NCI-H226 (cell line): ENCODE measurements at places on chromosomes 7 and 10.
A peak's percentile ranks its signal among the peaks of the same experiment; 100 is the strongest.

DNA sequence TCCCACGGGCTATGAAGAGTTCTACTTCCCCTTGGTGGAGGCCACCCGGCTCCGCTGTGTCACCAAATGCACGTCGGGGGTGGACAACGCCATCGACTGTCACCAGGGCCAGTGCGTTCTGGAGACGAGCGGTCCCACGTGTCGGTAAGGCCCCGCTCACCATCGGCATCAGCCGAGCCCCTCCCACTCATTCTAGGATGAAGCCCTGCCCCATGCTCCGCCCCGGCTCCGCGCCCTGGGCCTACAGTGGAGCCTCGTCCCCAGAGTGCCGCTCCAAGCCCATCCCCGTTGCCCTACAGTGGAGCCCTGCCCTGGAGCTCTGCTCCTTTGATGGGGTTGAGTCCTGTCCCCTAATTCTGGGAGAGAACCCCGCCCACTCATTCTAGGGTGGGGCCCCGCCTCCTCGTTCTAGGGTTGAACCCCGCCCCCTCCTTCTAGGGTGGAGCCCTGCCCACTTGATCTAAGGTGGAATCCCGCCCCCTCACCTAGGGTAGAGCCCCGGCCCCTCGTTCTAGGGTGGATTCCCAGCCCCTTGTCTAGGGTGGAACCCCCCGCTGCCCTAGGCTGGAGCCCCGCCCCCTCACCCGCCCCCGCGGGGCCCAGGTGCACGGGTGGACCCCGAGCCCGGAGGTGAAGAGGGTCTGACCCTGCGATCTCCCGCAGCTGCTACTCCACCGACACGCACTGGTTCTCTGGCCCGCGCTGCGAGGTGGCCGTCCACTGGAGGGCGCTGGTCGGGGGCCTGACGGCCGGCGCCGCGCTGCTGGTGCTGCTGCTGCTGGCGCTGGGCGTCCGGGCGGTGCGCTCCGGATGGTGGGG lies 3.4 kb upstream of the MUC12 start:
- DNase-seq, result peak; percentile 84

- peak; percentile 53 for DNase-seq
Measured at GRCh38 chr7:121286742-121287734, 41.8 kb upstream of the WNT16 start.

- no peak for DNase-seq
Measured at GRCh38 chr10:24176658-24177057, 32.3 kb upstream of the KIAA1217 start.

DNA sequence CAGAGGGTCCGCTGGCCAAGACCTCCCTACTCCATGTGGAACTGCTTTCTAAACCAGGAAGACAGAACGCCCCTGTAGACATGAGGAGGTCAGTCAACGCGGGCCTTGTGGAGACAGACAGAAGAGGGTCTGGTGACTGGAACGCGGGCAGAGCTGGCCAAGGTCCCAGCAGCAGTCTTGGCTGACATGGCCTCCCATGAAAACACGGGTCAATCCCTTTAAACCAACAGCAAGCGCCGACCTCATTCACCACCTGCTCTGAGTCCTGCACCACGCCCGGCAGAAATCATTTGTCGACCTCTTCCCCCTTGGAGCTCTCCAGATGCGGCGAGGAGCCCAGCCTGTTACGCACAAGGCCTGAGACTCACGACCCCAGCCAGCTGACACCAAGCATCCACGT lies 78.5 kb downstream of the ZRANB1 start:
- DNase-seq, result no peak

GRCh38 chr10:110772454-110773025 lies 99.2 kb upstream of the PDCD4 start:
- no peak for DNase-seq

DNA sequence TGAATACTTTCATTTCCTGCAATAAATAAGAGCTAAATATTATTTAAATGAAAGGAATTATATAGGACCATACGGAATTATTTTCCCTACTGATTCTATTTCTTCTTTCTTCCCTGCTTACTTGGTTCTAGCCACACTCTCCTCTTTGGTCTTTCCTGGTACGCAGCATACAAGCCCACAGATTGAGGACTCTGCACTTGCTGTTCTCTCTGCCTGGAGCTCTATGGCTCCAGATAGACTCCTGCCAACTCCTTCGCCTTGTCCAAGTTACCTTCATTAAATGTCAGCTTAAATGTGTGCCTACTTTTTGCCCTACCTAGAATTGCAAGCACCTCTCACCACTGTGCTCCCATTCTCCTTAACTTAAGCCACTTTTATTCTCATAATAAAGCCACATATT lies 203.4 kb downstream of the MDFIC start:
- DNase-seq, result no peak

GRCh38 chr10:4653160-4653559 lies 172.8 kb upstream of the AKR1E2 start:
- no peak for DNase-seq

DNA sequence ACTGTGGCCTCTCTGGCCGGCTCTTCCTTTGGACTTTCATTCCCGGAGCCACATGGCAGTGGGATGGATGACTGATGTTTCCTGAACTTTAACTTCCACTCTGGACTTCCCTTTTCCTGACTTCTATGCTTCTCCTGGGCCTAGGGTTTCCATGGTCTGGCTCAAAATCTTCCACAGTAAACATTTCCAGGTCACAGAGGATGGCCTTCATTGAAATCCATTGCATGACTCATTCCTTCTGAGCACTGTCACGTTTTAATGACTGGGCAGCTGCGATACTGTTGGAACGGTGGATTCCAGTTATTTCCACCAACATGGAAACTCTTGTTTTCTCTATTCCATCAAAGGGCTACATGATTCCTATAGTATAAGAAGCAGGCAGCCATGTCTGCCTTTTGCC lies 24.4 kb upstream of the ZNF273 start:
- DNase-seq, result no peak

GRCh38 chr7:41630741-41631140 lies 72.1 kb downstream of the INHBA start:
- DNase-seq, result no peak

DNA sequence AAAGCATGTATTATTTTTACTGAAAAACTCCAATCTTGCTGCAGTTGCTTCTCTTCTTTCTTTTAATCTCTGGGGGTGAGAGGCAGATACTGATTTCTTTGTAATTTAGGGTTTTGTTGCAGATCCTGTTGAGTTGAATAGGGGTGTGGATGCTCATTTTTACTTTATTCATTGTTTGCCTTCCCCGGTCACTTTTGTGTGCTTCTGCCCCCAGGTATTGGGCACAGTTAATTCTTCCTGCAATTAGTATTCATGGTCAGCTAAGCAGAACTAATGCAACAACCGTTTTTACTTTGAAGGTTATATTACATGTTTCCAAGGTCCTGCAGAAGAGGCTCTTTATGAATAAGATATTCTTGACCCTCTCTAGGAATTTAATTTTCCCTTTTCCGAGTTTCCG lies 96.4 kb downstream of the BUB3 start:
- DNase-seq, result no peak

DNA sequence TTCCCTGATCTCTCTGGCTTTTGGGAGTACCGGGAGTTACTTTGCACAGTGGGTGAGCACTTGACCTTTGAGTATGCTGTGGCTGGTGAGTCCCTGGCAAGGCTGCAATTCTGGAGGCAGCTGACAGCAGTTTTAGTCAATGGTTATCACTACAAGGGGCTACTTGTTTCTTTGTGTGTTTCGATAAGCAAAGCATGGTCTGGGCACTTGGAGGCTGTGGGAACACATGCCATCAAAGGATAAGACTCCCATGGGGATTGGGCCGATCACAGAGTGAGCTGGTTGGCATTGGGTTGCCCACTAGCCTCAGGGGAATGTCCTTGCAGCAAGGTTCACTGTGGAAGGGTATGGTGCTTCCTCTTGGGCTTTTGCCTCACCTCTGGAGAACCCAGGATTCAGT lies 208.2 kb downstream of the SNX13 start:
- DNase-seq, result no peak

DNA sequence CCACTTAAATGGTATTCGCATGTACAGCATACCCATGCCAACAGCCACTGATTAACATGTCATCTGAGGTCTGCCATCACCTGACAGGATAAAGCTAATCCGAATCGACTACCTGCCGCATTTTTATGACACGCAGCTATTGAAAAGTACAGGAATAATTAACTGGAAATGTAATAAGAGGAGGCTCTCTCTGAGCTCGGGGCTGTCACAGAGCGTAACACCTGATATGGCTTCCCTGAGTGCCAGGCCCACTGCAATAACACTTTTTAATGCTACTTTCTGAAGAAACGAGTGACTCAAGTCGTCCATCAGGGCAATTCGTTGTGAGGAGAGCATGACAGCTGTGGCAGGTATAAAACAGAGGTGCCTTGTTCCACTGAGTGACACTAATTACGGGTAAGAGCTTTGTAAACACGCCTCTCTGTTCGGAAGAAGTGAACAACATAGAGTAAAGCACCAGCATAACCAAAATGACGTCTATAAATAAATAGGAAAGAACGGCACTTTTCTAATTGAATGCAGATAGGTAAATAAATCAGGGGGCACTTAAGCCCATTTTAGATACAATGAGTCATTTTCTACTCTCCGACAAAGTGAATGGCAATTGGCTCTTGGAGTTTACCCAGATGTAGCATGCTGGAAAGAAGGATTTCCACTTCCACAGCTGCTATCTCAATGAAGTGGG lies 56.5 kb upstream of the CREB5 start:
- DNase-seq, result no peak

DNA sequence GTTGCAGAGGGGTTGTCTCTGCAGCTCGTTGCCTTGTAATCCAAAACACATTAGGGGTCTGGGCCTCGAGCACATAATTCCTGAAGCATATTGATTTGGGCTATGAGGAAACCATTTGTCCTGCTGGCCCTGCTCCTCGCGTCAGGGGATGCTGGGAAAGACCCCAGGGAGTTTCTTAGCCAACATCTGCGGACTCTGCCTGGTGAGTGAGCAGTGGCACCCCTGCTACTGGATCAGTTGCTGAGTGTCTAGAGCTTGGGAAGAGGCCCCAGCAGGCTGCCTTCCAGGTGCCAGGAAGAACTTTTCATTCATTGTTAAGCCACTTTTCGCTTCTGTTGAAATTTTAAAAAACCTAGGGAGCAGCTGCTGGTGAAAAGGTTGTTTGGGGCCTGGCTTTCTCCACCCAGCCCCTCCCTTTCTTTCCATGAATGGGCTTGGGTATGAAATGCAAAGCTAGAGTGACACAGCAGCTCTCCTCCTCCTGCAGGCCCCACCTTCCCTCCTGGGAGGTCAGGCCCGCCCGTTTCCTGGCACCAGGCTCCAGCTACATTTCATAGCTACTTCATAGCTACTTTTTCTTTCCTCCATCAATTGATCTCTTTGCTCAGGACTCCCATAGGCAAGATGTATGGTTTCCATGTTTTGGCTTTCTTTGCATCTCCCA lies 26.8 kb downstream of the TACR2 start:
- DNase-seq, result peak; percentile 74

DNA sequence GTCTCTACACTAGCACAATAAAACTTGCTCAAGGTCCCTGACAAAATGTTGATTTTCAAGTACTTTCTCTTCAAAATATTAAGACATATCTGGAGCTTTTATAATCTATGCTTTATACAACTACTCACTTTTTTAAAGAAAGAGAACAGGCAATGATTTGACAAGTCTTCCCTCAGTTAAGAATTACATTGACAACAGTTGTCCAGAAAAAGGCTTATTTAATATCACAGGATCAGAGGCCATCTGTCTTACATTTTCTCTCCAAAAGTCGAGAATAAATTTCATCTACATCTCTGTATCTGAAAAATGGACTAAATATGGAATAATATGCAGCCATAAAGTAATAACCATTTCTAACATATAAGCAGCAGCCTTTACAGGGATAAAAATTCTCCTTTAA lies 8.2 kb upstream of the RNF148 start:
- DNase-seq, result no peak

DNA sequence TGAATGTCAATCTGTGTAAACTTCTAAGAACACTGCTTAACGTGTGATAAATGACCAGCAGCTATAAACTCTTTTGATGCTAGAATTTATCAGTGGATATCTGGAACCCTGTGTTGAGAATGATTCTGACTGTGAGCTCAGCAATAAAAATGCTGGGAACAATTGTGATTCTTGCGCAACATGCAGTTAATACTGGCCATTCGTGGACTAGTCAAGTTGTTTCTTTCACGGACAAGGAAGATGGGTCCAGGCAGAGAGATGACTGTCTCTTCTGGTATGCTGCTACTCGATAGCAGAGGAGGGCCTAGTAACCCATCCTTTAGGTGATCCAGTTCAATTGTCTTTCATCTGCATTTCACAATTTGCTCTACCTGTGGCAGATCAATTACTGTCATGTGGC lies 394.8 kb upstream of the IGFBP3 start:
- peak; percentile 22 for DNase-seq
